ENCODE measurements at places on chromosomes 6 and 20. TPM values are rescaled to one million over a fixed set of nuclear protein-coding genes. Genes with fewer than 3 reads are reported as not detected.
A peak's percentile ranks its signal among the peaks of the same experiment; 100 is the strongest.

DNA sequence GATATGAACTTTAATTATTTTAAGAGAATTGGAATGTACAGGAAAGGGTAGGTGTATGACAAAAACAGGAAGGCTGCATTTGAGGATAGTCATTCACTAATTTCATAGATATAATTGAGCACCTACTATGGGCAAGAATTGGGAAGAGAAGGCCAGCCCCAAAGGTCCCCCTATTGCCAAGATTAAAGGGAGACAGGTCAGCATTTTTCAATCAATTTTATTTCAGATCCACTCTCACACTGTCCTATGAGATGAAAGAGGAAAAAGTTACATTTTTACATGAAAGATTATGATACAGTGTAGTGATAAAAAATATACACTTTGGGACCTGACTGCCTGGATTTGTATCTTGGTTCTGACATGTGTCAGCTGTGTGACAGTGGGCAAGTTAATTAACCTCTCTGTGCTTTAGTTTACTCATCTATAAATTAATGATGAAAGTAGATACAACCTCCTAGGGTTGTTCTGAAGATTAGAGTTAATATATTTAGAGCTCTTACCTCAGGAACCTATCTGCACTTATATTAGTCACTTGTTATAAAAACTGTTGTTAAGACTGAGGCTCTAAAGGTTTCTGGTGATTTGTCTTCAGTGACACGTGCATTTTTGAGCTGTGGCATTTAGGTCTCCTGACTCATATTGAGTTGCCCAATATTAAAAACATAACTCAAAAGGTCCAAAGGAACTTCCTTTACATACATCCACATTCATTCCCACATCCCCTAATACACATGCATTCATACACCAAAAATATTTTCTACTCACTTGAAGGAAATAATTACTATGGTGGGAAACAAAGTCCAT lies 45.7 kb downstream of the SCGN start:
- no peaks in the 10 kb centered on the region for H3K27me3 ChIP-seq
- no peak overlapping the region for H3K4me3 ChIP-seq
- no peaks in the 10 kb centered on the region for H3K36me3 ChIP-seq
- DNase-seq, result no peak
- no peak overlapping the region for H3K27ac ChIP-seq
- no peaks in the 10 kb centered on the region for H3K4me1 ChIP-seq

- H3K27me3 ChIP-seq, result no peaks in the 10 kb centered on the region
- peak; percentile 51 for DNase-seq
- no peak overlapping the region for H3K27ac ChIP-seq
- no peaks in the 10 kb centered on the region for H3K36me3 ChIP-seq
Measured at GRCh38 chr20:9616833-9617461, 102.6 kb downstream of the LAMP5 start.

- H3K4me3 ChIP-seq, result no peak overlapping the region
- no peak overlapping the region for H3K27ac ChIP-seq
- H3K36me3 ChIP-seq, result no peaks in the 10 kb centered on the region
- H3K27me3 ChIP-seq, result no peaks in the 10 kb centered on the region
- no peaks in the 10 kb centered on the region for H3K4me1 ChIP-seq
Measured at GRCh38 chr6:14321992-14322772, 204.6 kb downstream of the CD83 start.

GRCh38 chr20:43844778-43845614 lies 69.7 kb upstream of the TOX2 start:
- no peak overlapping the region for H3K4me3 ChIP-seq
- no peaks in the 10 kb centered on the region for H3K27me3 ChIP-seq
- no peak overlapping the region for H3K27ac ChIP-seq
- no peak for DNase-seq
- no peaks in the 10 kb centered on the region for H3K36me3 ChIP-seq

GRCh38 chr6:4489538-4489937 lies 286.7 kb upstream of the CDYL start:
- no peak overlapping the region for H3K4me3 ChIP-seq
- H3K27me3 ChIP-seq, result no peaks in the 10 kb centered on the region
- no peaks in the 10 kb centered on the region for H3K36me3 ChIP-seq
- H3K27ac ChIP-seq, result no peak overlapping the region
- DNase-seq, result no peak

DNA sequence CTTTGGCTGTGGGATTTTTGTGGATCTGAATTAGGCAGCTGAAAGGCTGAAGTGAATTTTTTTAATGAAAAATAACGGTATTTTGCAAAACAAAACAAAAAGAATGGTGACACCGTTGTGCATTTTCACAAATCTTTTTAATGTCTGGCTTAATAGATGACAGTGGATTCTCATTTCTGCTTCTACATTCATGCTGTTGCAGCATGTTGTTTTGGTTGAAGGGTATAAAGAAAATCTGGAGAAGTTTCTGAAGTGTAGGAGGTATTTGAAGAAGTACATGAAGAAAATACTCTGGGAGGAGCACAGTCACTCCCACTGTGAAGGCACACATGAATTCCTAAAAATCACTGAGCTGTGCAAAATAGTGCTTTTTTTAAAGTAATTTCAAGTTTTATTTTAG lies 3.1 kb upstream of the MAP3K5 start:
- H3K4me1 ChIP-seq, result peaks cover 5% of the 10 kb centered on the region
- no peaks in the 10 kb centered on the region for H3K36me3 ChIP-seq
- no peak for DNase-seq
- no peak overlapping the region for H3K27ac ChIP-seq
- no peak overlapping the region for H3K4me3 ChIP-seq

GRCh38 chr6:22873513-22874136 lies 304.3 kb downstream of the HDGFL1 start:
- H3K27ac ChIP-seq, result no peak overlapping the region
- no peaks in the 10 kb centered on the region for H3K4me1 ChIP-seq
- no peak overlapping the region for H3K4me3 ChIP-seq
- no peaks in the 10 kb centered on the region for H3K27me3 ChIP-seq
- H3K36me3 ChIP-seq, result no peaks in the 10 kb centered on the region
- no peak for DNase-seq

DNA sequence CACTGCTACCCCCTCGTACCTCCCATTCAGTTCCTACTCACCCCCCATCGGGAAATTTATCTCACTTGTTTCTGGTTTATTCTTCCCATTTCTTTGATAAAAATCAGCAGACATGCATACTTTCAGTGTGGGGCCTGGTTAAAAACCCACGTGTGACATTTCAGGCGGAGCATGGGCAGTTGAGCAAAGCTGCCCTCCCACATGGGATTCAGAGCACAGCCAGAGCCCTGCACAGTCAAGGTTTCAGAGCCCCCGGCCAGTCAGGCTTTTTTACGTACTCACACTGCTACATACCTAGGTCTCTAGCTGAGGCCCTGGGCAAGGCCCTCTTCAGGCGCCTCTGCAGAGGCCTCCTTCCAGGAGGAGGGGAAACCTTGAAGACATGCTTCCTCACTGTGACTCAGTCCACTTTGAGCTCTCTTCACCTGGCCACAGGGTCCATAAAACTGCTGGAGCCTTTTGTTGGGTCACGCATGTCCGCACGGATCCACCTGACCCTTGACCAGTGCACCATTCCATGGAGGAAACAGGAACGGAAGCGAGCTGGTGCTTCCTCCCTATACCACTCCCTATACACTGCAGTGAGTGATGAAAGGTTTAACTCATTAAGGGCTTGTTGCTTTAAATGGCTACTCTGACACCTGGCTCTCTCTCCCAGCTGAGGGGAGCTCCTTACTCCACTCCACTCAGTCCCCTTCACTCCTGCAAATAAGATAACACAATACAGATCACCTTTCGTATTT lies 713.3 kb downstream of the PRKN start:
- H3K36me3 ChIP-seq, result no peaks in the 10 kb centered on the region
- no peaks in the 10 kb centered on the region for H3K27me3 ChIP-seq
- H3K4me1 ChIP-seq, result no peaks in the 10 kb centered on the region

- no peak for DNase-seq
- H3K4me3 ChIP-seq, result no peak overlapping the region
- no peaks in the 10 kb centered on the region for H3K4me1 ChIP-seq
- no peaks in the 10 kb centered on the region for H3K27me3 ChIP-seq
- H3K36me3 ChIP-seq, result no peaks in the 10 kb centered on the region
Measured at GRCh38 chr6:123288649-123289048, 292.6 kb downstream of the CLVS2 start.

GRCh38 chr6:423799-424345 lies 32.3 kb downstream of the IRF4 start:
- H3K4me1 ChIP-seq, result no peaks in the 10 kb centered on the region
- H3K4me3 ChIP-seq, result no peak overlapping the region
- no peak for DNase-seq
- no peaks in the 10 kb centered on the region for H3K27me3 ChIP-seq
- H3K27ac ChIP-seq, result no peak overlapping the region

TMEM244 gene
- not detected for total RNA-seq

THBS2 gene
- 4.9 TPM for total RNA-seq

TRIM10 gene
- total RNA-seq, result 128 TPM

MCUR1 gene
- total RNA-seq, result 7.4 TPM

OOEP gene
- not detected for total RNA-seq
